Lung microvascular endothelial cell (primary cell): ENCODE measurements at places on chromosomes 3 and 15. TPM values are rescaled to one million over a fixed set of nuclear protein-coding genes. Genes with fewer than 3 reads are reported as not detected.

- DNase-seq, result no peak
Observed at GRCh38 chr3:150090877-150091276, 120.2 kb upstream of the PFN2 start.

DNA sequence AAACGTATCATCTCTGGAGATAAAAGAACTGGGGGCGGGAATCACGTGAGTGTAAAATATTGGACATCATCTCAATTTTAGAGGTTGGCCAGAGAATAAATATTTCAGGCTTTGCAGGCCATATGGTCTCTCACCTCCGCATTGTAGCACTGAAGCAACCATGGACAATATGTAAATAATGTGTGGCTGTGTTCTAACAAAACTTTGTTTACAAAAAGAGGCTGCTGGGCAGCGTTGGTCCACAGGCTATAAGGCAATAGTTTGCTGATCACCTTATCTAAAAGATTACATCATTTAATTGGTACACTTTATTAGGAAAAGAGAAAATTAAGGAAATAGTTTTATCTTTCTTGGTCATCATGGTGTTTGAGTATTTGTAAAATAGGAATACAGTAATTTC is 22.5 kb upstream of the SHC4 start:
- DNase-seq, result no peak

GRCh38 chr3:129614435-129614834 is 8.0 kb upstream of the PLXND1 start:
- DNase-seq, result no peak

DNA sequence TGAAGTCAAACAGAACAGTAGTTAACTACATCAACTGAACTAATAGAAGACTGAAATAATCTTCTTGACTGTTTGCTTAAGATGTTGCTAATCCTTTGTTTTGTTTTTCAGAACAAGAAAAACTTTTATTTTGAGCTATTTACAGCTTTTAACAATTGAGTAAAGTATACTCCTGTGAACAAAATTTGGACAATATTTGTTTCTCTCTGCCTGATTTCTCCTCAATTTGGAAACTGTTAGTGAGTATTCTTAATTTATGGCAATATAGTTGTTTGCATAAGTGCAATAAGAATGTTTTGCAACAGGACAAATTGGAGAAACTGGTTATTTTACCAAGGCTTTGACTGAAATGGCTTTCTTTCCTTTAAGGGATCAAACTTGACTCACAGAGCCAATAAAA is 36.5 kb upstream of the ENTPD3 start:
- no peak for DNase-seq

Gene A4GNT
- not detected in 2 replicates for total RNA-seq

GRCh38 chr3:57646723-57647122 is 46.2 kb downstream of the DENND6A start:
- peak; percentile 42 for DNase-seq

Gene WDR93
- total RNA-seq, result not detected in 2 replicates

GRCh38 chr15:79539401-79539800 is 107.3 kb downstream of the MINAR1 start:
- DNase-seq, result no peak

GRCh38 chr15:89345248-89345647 is 10.6 kb upstream of the POLG start:
- DNase-seq, result no peak

Gene CCDC191
- total RNA-seq, result 0.44 and 0.79 TPM in 2 replicates

DNA sequence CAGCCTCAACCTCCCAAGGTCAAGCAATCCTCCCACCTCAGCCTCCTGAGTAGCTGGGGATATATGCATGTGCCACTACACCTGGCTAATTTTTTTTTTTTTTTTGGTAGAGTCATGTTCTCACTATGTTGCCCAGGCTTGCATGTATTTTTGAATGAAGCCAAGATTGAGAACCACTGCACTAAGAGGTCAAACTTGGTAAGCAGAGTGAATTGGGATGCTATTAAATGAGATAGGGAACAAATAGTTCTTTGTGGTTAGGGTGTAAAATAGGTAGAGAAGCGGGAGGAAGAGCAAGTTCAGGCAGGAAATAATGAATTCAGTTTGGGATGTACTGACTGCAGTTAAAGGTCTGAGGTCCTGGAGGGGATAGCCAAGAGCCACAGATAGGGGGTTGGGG is 39.9 kb upstream of the PIAS1 start:
- DNase-seq, result no peak

DNA sequence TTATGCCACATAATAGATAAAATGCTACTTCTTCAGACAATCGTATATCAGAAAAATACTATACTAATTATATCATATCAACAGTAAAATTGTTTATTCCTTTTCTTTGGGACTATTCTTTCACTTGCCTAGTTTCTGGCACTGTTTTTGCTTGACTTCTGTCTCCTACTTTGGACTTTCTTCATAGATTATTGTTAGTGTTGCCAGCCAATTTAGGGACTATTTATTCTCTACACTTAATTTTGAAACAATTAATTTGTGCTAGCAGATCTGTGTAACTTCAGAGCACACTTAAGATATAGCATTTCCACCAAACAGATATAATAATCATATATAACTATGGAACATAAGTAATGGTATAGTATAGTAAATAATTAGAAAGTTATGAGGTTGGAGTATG is 305.6 kb downstream of the CADM2 start:
- DNase-seq, result no peak

GRCh38 chr15:47652844-47653243 is 64.5 kb upstream of the SEMA6D start:
- DNase-seq, result no peak

GRCh38 chr15:49462232-49462844 is 39.3 kb downstream of the FGF7 start:
- no peak for DNase-seq

DNA sequence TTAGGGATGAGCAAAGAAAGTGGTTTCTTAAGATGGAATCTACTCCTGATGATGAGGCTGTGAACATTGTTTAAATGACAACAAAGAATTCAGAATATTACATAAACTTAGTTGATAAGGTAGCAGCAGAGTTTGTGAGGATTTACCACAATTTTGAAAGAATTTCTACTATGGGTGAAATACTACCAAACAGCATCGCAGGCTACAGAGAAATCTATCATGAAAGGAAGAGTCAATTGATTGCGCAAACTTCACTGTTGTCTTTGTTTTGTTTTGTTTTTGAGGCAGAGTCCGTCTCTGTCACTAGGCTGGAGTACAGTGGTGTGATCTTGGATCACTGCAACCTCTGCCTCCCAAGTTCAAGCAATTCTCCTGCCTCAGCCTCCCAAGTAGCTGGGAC is 107.4 kb upstream of the SLC6A6 start:
- no peak for DNase-seq

DNA sequence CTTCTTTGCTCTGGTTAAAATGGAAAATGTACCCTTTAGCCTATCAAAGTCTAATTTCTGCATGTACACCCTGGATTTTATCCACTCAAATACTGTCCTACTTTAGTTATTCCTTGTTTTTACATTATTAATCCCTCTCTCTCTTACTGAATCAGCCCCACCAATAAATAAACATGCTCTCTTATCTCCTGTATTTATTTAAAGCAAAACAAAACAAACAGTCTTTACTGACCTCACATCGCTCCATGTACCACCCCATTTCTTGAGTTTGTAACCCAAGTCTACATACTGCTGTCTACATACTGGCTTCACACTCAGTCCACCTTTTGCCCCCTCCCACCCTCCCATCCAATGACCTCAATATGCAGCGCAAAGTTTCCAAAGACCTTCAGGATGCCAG is 113.3 kb upstream of the RORA start:
- no peak for DNase-seq

GRCh38 chr3:154095832-154096421 is 25.3 kb upstream of the ARHGEF26 start:
- peak; percentile 37 for DNase-seq

GRCh38 chr3:182357928-182358327 is 435.4 kb upstream of the ATP11B start:
- DNase-seq, result no peak

Gene GOLGA8T
- total RNA-seq, result under 0.01 TPM in 1 of 2 replicates, not detected in the other

DNA sequence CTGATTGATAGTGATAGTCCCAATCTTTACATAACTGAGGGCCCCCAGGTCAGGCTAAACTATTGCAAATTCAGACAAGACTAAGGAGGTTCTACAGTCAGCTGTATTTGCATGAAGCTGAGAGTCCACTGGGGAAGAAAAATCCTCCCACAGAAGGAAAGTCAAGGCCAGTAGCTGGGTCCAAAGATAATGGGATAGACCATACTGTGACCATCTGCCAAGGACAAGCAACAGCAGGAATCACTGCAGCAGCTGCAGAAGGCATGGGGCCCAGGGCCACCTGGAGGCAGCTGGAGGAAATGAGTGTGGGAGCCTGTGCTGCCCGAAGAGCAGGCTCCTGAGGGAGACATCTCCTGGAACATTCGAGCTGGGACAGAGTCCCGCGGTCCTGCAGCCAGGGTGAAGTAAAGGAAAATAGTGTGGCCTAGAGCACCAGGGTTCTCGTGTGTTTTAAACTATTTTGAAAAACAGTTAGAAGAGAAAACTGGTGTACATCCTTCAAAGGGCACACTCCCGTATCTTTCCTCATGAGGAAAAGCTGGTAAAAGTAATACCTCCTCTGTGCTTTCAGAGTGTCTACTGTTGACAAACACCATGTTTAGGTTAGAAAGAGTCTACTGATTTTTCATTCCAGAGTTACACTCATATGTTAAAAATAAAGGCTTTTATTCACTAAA is 13.2 kb upstream of the TMEM212 start:
- DNase-seq, result peak; percentile 94

Gene GOLGA8O
- under 0.01 TPM in 1 of 2 replicates, not detected in the other for total RNA-seq

DNA sequence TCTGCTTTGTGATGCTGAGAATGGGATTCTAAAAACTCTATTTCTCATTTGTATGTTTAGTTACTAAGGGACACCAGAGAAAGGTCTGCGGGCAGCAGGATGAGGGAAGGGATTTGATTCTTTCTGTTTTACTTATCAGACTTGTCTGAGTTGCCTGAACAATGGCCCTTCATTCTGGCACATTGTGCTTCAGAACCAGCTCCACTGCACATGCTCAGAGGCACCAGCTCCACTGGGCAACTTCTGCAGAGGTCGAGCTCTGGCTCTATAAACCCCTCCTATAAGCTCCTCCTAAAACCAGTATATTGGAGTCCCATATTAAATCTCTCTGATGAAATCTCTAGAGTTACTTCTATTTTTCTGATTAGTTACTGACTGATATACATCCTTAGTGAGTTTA is 453.2 kb upstream of the CDIN1 start:
- no peak for DNase-seq

Gene SI
- total RNA-seq, result not detected in 2 replicates

Gene HTR3E
- not detected in 2 replicates for total RNA-seq

- DNase-seq, result no peak
Observed at GRCh38 chr3:9777694-9778021, 7.9 kb upstream of the CAMK1 start.

GRCh38 chr15:40930430-40931299 is 1.5 kb downstream of the DLL4 start:
- DNase-seq, result peak; percentile 100

DNA sequence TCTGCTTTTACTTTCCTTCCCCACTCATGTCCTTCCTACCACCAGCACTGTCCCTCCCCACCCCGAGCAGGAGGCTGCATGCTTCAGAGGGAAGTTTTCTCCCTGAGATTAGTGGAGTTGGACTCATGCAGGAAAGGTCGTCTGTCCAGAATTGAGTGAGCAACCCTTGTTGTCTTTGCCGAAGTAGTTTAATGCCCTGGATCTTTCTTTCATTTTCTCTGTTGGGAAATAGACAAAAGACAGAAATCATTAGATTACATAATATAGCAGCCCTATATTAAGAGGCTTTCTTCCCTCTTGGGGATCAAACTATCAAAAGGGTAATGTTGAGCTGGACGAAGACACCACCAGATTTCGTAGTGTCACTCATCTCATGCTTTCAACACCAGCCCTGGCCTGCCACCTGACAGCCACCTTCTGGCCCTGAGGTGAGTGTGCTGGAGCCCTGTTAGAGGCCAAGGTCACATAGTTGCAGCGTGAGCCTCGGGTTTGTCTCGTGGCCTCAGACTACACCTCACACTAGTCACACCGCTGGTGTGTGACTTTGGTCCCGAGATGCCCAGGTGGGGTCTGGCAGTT is 231.0 kb downstream of the ITPR1 start:
- no peak for DNase-seq

GRCh38 chr15:31606194-31606669 is 279.6 kb downstream of the KLF13 start:
- DNase-seq, result no peak

DNA sequence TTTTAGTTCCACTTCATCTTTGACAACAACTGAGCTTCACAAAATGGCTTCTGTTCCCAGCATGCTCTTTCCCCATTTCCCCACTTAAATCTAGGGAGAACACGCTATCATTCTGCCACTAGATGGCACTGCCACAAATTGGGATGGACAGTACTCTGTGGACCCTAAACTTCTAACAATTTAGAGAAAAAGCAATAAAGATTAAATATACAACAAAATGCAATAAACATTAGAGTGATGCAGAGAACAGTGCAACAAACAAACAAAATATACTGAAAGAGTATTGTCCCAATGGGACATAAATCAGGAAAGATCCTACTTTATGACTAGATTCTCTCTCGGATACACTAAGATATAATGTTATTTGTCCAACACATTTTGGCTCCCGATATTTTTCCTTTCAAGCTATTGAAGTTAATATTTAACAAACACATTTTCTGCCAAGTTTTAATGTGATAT is 169.7 kb upstream of the TMCO5A start:
- peak; percentile 76 for DNase-seq
